ENCODE measurements at places on chromosomes 3 and 15.

DNA sequence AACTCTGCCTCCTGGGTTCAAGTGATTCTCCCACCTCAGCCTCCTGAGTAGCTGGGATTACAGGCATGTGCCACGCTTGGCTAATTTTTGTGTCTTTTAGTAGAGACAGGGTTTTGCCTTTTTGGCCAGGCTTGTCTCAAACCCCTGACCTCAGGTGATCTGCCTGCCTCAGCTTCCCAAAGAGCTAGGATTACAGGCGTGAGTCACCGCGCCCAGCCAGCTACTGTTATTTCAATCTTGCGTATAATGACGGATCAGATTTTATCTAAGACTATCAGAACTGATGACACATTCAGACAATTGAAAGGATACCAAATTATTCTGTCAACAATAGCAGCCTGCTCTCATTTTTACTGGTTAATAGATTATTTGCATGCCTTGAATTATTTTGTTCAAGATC lies 612.2 kb downstream of the ZIC1 start:
- ATAC-seq = no peak

GRCh38 chr3:187943677-187944389 lies 198.6 kb upstream of the BCL6 start:
- no peak for ATAC-seq

DNA sequence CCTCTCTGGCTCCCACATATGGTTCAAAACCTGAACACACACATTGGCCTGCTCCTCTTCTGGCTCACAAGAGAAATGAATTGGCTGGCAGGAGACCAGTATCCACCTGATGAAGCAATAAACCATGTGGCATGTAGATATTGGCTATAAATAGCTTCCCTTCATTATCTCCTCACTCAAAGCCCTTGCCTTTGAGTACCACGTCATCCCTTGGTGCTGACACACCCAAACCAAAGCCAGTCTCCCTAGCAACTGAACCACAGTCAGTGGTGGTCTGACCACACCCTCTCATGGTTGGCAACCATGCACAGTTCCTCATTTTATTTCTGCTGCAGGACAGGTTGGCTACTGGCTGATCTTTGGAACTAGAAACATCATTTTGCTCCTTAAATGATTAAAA lies 98.8 kb downstream of the ZNF621 start:
- no peak for ATAC-seq

DNA sequence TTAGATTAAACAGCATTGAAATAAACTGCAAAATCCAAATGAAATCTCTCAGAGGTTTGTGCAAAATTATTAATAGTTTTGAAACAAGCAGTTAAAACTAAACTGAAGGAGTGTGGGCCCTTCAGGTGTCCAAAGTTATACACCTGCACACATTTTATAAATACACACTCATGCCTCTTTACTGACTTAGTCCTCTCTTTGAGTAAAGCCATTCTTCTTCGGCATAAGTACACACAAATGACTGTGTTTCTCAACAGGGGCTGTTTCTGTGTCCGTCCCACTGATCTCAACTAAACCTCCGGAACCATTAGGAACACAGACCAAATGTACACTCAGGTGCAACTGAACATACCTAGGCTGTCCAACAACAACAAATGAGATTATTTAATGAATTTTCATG lies 18.8 kb downstream of the MECOM start:
- no peak for ATAC-seq

- ATAC-seq = no peak
These were observed 154.2 kb upstream of the KCNMB2 start for GRCh38 chr3:178381971-178382448.

DNA sequence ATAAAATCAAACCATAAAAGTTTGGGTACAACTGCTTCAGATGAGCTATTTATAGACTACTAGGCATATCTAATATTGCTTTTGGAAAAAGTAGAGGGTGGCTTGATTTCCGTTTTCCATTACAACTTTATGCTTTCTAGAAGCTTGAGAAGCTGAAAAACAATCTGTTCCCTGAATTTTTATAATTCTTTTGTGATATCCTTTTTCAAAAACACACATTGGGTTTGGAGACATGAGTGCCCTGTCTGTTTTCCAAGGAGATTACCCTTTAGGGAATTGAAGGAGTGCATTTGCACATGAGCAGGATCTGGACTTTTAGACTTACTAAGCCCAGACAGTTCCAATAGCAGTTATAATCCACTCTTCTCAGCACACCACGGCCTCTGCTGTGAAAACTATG lies 49.5 kb upstream of the FILIP1L start:
- no peak for ATAC-seq

GRCh38 chr3:34140616-34141015 lies 342.2 kb downstream of the PDCD6IP start:
- no peak for ATAC-seq

- ATAC-seq = no peak
These were observed 93.7 kb upstream of the TSC22D2 start for GRCh38 chr3:150314248-150315004.

- no peak for ATAC-seq
These were observed 6.0 kb downstream of the IL1RAP start for GRCh38 chr3:190519886-190520285.

DNA sequence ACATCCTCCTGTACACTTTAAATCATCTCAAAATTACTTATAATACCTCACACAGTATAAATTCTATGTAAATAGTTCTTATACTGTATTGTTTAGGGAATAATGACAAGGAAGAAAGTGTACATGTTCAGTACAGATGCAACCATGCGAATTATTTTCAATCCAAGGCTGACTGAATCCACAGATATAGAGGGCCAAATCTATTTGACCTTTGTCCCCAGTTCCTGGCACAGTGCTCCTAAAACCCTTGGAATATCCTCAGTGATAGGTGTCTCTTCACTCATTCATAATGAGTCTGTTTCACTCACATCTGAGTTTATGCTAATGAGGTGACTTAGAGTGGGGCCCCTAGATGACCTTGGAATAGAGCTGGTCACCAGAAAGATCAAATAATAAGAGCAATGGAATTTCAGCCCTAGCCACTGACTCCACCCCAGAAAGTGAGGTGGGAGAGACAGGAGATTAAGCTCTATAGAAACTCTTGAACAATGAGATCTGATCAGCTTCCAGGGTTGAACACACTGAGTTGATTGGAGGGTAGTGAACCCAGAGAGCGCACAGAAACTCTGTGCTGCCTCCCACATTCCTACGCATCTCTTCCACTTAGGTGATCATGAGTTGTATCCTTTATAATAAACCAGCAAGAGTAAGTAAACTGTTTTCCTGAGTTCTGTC lies 65.3 kb downstream of the ADAM10 start:
- ATAC-seq = no peak

- no peak for ATAC-seq
These were observed 6.9 kb upstream of the NFKBIZ start for GRCh38 chr3:101842245-101842934.

- no peak for ATAC-seq
These were observed 186.8 kb upstream of the CHRNA7 start for GRCh38 chr15:31843426-31844055.

DNA sequence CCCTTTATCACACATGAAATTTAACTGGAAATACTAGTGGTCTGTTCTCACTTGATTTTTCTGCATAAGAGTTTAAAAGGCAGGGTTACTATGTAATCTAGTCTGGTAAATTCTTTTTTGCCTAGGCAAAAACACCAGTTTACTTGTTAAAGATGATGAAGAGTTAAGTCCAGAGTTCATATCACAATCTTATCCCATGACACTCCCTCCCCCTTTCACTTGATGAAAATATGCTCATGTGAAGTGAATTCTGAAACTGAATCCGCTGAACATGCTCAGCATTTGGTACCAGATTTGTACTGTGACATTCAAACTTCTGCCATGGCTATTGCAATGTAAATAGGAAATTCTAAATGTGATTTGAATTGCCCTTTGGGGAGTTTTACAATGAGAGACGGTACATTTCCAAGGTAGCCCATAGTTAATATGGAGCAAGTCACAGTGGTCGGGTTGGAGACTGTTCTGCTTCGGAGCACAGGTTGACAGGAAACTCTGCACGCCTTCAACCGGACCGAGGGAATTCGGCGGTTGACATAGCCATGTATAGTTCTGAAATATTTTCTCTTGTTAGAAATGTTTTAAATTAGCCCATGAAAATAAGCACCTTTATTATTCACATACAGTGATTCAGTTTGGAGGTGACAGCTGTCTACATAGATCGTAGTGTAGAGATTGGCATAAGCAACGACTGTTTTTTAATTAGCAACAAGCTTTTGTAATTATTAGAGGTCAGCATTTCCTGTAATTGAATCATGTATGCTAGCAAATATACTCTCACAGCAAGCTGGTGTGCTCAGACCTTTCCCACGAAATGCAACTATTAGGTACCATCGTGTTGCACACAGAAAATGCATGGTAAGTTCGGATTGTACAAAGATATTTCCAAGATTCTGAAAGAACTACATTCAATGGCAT lies 768.6 kb upstream of the GOLIM4 start:
- ATAC-seq = no peak

- peak; percentile 53 for ATAC-seq
These were observed 542 bp downstream of the PLOD2 start for GRCh38 chr3:146160321-146160963.

- peak; percentile 4 for ATAC-seq
These were observed 60.9 kb downstream of the UMPS start for GRCh38 chr3:124791142-124791541.

DNA sequence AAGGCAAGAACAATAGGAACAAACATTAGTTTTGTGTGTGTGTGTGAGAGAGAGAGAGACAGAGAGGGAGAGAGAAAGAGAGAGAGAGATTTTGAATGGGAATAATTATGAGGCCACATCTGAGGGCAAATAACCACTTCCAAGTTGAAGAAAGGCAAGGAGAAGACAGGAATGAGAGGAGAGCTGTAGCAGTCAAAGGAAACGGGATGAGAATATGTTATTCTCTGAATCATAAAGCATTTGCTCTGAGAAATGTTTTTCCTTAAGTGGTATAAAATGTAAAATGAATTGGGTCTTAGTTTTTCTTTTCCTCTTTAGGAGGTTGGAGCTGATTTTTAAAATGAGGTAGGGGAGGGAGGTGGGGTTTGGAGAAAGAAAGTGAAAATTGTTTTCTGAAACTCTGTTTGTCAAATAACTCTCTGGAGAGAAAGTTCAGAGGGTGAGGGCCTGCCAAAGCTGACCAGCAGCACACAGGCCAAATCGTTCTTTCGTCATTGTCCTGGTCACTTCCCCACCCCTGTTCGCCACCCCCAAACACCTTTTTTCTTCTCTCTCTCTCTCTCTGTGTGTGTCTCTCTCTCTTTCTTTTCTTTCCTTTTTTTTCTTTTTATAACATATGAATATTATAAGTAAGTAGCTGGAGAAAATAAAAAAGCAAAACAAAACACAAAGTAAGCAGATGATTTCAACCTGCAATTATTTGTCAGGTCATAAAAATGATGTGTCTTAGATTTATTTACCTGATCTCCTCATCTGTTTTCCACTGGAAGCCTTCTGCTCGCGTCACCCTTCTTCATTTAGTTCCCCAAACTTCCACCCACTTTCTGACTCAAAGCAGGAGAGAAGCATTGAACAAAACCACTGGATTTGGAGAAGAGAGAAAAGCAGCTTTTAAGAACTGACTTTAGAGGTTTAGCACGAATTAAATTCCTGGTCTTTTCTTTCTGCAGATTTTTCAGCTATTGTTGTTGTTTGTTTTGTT lies 110.6 kb downstream of the LPP start:
- ATAC-seq = peak; percentile 29

- no peak for ATAC-seq
These were observed 98.1 kb upstream of the TGFBR2 start for GRCh38 chr3:30508339-30508738.

DNA sequence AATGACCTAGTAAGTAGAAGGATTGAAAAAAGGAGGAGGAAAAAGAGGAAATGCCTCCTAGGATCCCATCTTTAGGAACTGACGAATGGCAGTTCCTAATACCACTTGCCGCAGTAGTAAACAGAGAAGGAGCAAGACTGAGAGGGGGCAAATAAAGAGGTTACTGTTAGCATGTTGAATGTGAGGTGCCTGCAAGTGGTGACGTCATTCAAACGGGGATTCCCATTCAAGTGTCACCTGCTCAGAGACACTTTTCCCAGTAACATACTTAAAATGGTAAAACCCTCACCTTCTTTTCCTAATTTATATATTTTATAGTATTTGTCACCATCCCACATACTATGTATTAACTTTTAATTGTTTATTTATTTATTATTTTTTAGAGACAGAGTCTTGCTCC lies 178.9 kb downstream of the IL5RA start:
- no peak for ATAC-seq

DNA sequence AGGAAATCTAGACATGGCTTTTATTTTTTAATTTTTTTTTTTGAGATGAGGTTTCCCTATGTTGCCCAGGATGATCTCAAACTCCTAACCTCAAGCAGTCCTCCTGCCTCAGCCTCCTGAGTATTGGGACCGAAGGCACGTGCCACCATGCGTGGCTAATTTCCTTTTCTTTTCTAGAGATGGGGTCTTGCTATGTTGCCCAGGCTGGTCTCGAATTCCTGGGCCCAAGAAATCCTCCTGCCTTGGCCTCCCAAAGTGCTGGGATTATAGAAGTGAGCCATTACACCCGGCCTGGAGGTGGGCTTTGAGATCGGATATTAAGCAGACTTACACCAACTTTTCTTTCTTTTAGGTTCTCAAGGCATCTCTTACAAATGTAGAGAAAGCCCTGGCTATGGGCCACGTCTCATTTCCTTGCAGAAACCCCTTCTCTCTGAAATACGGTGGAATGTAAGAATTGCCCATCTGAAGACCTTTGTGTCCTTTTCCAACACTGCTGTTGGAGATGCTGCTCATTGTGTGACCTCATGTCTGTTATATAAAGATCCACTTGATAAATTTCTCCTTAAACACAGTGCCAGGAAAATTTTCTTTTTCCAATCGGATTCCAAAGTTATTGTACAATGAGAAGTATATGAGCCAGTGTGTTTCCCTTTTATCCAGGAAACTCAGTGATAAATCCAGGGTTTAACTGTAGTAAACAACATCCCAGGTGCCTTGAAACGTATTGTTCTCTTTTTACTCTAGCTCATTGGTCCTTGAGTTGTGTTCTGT lies 36.8 kb upstream of the CFAP161 start:
- ATAC-seq = no peak

DNA sequence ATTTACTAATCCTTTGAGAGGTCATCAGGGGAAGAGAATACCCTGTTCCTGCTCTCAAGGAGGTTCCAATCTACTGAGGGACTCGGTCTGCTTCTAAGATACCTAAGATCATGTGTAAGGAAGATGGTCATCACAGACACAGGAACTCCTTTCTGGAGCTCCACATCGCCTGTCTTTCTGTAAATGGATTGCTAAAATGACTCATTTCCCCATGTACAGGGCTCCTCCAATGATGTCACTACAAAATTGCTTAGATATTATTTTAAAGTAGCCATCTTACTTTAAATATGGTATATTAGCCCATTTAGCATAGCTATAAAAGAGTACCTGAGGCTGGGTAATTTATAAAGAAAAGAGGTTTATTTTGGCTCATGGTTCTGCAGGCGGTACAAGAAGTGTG lies 206.1 kb upstream of the PROK2 start:
- no peak for ATAC-seq

DNA sequence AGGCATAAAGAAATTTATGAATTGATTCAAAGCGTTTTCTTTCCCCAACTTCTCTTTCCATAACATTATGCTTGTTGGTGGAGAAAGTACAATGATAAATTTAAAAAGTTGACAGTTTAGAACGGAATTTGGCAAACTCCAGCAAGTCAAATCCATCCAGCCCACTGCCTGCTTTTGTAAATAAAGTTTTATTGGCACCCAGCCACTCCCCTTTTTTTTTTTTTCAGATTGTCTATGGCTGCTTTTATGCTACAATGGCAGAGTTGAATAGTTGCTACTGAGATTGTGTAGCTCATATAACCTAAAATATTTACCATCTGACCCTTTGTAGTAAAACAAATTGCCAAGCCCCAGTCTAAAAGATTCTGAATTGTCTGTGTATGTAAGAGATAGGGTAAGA lies 112.8 kb upstream of the RBMS3 start:
- ATAC-seq = no peak

- no peak for ATAC-seq
These were observed 1074.8 kb upstream of the ALCAM start for GRCh38 chr3:104291878-104292277.
